ENCODE measurements at places on chromosomes 5 and 9. TPM values are rescaled to one million over a fixed set of nuclear protein-coding genes. Genes with fewer than 3 reads are reported as not detected.

ADAMTSL2 gene
- 24.2 TPM for polyA plus RNA-seq

ENTPD8 gene
- polyA plus RNA-seq, result 0.15 TPM

CD72 gene
- 2.0 TPM for polyA plus RNA-seq

TNFSF15 gene
- polyA plus RNA-seq, result 0.08 TPM

ARHGEF28 gene
- polyA plus RNA-seq, result 5.4 TPM

SPAAR gene
- polyA plus RNA-seq, result 2.0 TPM

OR2V1 gene
- polyA plus RNA-seq, result not detected

CARTPT gene
- polyA plus RNA-seq, result 7.9 TPM

Data from brain (organoid and tissue), 16 donors.